ENCODE measurements at places on chromosomes 3 and 15. TPM values are rescaled to one million over a fixed set of nuclear protein-coding genes. Genes with fewer than 3 reads are reported as not detected.

The RUBCN gene
- 32.2 TPM for total RNA-seq

- DNase-seq: peak; percentile 52
Observed at GRCh38 chr3:72665701-72666446, 182.4 kb downstream of the SHQ1 start.

DNA sequence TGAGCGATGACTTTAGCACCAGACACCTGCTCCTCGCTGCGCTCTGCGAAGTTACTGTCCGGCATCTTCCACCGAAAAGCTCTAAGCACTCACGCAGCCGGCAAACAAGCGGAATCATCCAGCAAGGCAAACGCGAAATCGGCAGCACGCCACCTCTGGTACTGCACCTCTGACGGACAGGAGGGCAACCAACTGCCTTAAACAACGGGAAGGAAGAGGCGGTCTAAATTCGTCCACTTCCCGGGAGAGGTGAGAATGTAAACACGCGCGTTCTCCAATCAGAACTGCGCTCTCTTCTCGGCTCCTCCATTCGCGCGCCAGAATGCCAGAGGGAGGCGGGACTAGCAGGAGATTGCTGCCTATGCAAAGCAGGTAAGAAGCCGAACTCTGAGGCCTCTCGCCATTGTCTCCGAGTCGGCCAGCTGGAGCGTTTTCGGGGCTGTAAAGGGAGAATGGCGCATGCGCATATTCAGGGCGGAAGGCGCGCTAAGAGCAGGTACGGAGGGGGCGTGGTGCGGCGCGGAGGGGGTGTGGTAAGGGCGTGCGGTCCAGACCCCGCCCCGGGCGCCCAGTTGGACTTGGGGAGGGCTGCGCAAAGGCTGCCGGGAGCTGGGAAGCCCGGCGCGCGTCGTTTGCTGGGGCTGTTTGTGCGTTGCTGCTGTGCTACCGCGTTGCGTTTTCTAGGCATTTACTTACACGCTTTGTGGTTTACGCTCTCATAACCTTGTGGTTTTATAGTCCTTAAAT lies at the start of the genes BTD and HACL1:
Gene BTD, plus strand, starts transcription at position 347 of the 747 bp plus-strand sequence. CDS start 33,695 bp downstream, outside the sequence.
Gene HACL1, minus strand, starts transcription at position 171 of the 747 bp plus-strand sequence. Its CDS starts 106 bp downstream, at position 65.
- peak; percentile 100 for DNase-seq

The GOLGA6B gene
- total RNA-seq: not detected

DNA sequence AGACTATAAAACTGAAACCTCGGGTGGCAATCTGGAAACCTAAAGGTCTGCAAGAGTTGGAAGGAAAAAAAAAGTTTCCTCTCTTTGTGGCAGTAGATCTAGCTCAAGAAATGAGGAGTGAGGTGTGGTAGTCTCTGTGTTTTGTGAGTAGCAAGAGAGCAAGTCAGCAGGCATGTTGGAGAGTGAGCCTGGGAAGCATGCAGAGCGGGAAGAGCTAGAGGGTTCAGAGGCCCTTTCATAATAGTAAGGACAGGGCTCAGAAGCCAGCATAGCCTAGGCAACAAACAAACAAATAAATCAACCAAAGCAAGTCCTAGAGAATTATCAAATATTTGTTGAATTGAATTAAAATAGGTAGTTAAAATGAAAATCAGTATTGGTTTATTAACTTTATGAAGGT lies 189.7 kb upstream of the CBLB start:
- peak; percentile 42 for DNase-seq

GRCh38 chr15:99076109-99076508 lies 28.8 kb upstream of the SYNM start:
- no peak for DNase-seq

- DNase-seq: no peak
Observed at GRCh38 chr3:194401868-194402329, 2.8 kb upstream of the GP5 start.

- DNase-seq: no peak
Observed at GRCh38 chr15:74193299-74193718, 9.3 kb downstream of the STRA6 start.

DNA sequence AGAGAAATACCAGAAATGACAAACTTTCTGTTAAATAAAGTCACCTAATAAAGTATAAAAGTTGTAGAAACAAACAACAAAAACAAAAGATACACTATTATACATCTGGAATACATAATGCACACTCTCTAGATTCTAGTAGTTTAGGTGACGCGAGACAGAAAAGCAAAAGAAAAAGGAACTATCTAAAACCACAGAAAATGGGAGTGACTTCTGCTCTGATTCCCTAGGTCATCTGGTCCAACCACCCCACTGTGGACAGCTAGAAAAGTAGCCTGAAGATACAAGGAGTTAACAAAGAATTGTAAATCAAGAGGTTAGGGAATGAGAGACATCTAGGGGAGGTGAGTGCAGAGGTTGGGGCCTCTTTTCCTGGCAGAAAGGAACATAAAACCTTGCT lies 39.1 kb downstream of the DHX36 start:
- DNase-seq: no peak

The DLL4 gene
- 0.11 TPM for total RNA-seq

DNA sequence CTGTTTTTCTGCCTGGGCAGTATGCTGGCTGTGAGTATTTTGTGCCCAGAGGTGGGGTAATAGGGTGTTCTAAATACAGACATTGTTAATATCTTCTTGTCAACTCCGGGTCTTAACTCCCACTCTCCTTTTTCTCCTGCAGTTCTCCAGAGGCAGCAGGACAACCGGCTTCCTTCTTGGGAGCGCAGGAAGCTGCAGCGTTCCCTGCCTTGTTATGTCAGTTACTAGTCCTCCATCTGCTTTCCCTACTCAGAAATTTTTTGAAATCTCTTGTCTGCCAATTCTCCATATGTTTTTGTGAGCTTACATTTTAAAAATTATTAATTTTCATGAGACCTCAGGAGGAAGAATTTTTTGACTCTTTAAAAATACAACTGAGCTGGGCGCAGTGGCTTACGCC lies 67.2 kb downstream of the NEO1 start:
- DNase-seq: no peak

DNA sequence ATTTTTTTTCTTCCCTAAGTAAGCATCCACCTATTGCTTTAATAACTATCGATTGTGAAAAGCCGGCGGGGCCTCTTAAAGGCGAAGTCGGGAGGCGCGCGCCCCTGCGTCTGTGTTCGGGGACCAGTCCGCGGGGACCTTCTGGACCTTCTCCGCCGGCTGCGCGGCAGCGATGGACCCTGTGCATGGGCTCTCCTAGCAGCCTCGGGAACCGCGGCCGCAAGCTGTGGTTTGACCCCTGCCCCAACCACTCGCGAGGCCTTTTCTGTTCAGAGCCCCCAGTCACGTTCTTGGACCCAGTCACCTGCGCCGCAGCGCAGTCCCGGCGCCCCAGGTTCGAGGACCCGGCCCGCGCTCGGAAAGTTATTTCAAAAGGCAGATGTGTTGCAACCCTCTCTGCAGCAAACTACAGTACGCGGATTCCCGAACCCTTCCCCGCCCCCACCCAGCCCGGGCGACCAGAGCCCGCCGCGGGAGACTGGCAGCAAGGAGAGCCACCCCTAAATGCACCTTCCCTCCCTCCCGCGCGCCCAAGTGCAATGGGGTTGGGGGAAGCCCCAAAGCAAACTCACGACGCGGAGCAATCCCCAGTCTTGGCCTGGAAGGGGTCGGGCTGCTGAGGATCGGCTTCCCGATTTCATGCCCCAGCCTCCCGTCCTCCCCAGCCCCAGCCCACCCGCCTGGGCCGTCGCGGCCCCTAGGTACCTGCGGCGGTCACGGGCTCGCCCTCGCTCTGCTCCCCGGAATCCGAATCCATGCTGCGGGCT lies 684 bp downstream of the TNFAIP8L3 start:
- DNase-seq: peak; percentile 62

DNA sequence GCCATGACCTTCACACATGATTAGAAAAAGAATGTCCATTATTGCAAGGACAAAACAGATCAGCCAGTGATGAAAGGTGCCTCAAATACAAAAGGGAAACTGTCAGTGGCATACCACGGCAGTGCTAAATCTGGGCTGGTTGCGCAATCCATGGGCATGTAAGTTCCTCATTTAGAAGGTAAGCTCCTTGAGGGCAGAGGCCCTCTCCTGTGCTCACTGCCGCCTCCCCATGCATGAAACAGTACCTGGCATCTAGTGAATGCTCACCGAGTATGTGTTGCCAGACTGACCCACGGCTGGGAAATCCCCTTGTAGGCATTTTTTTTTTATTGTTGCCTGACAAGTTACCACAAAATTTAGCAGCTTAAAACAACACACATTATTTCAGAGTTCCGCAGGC lies 312.1 kb upstream of the CHRM5 start:
- DNase-seq: no peak

- DNase-seq: no peak
Observed at GRCh38 chr3:193857996-193858395, 265.0 kb downstream of the OPA1 start.

DNA sequence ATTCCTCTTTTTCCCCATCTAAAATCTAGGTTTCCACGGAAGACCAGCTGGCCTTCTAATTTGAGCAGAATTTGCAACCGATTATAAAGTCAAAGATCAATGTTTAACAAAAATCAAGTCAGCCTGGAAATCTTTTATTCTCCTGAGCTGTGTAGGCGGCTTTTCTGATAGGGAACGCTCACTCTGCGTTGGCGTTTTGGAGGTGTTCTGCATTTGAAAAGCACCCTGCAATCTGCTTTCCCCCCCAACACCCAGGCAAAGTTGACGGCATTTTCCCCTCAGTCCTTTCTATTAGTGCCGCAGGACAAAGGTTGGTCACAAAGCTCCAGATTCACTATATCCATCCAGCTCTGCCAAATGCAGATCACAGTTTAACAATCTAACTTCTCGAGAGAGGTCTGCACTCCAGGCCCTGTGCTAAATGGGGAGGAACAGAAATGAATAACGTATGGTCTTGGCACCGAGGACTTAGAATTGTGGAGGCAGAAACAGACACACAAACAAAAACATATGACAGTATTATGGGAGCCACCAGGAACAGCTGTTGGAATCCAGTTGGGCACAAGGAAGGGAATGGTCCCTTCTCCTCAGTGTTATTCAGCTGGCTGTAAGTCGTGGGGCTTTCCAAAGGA lies 50.4 kb upstream of the LARS2 start:
- no peak for DNase-seq

DNA sequence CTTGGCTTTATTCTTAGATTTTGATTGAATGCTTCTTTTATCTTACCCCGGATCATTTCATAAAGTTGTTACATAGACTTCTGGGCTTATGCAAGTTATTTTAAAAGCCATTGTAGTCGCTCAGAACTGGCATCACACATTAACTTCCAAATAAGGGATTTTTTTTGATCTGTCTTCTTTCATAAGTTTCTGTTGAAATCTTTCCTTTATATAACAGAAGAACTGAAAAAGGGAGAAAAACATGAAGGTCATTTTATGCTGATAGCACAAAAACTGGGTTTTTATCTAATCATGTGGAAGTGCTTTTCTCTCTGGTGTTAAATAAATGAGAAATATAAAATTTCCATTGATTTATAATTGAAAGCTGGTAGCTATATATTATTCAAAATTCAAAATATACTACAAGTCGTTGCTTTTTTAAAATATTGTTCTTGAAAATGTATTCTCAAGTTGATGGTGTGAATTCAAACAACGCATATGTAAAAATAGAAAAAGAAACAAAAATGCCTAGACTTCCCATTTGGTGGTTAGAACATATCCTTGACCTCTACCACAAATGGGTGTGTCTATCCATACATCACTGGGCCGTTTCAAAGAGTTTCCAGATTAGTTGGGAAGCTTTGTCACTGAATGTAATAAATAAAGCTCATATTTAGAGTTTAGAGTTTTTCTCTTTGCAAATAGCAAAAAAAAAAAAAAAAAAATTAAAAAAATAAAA lies 258.3 kb upstream of the ZPLD1 start:
- peak; percentile 29 for DNase-seq

Measured in cardiac muscle cell (in vitro differentiated cells and primary cell).